ENCODE measurements at places on chromosomes 7 and 10.

DNA sequence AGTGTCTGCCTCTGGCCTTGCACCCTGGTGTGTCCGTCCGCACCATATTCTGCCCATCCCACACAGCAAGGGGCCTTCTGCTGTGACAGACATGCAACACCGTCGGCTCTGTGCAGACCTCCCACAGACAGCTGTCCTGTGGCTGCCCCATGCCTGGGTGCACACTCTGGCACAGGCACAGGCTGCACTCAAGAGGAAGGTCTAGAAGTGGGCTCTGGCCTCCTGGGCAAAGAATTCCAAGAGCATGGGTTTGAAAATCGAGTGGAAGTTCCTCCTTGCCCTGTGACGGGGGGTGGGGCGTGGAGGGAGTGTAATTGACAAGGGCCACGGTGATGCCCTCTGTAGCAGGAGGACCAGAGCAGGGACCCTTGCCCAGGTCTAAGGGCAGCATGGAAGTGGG, 4.3 kb upstream of the LOXL4 start:
- DNase-seq = no peak

GRCh38 chr10:18164748-18165361, 24.6 kb downstream of the CACNB2 start:
- DNase-seq = no peak

DNA sequence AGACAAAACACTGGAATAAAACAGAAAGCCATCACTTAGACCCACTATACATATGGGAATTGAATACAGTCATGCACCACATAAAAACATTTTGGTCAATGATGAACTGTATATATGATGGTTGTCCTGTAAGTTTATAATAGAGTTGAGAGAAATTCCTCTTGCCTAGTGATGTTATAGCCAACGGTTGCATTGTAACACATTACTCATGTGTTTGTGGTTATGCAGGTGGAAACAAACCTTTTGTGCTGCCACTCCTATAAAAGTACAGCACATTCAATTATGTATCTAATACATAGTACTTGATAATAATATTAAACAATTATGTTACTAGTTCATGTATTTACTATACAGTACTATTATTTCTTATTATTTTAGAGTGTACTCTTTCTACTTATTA, 381.2 kb upstream of the MBL2 start:
- no peak for DNase-seq

DNA sequence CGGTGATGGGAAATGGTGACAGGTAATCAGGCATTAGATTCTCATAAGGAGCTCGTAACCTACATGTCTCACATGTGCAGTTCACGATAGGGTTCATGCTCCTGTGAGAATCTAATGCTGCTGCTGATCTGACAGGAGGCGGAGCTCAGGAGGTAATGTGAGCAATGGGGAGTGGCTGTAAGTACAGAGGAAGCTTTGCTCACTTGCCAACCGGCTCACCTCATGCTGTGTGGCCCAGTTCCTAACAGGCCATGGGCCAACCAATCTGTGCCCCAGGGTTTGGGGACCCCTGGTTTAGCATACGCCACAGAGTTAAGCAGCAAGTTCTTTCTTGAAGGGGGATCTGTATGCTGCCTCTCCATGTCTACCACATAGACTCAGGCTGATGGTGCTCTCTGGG, 133.1 kb downstream of the IQUB start:
- no peak for DNase-seq

GRCh38 chr10:79136236-79137005, 67.7 kb downstream of the ZMIZ1 start:
- no peak for DNase-seq

GRCh38 chr10:2817940-2818636, 249.3 kb upstream of the PFKP start:
- no peak for DNase-seq

All from HS-5 (cell line).